ENCODE measurements at places on chromosomes 7 and 10.

GRCh38 chr7:33904681-33905388, 504 bp upstream of the BMPER start:
- peak; percentile 28 for DNase-seq

DNA sequence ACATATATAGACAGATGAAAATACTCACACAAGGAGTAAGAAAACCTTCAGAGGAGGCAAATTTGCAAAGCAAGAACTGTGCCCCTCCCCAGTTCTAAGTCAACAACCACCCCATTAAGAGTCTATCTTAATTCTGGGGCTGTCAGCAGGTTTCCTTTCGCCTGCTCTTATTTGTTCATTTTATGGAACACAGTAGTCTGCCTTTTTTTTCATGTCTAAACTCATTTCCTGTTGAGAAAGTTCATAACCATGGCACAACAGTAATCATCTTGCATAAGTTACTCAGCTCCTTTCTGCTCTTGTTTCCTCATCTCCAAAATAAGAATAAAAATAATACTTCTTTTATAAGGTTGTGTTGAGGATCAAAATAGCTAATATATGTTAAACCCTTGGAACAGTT, 25.8 kb upstream of the AMPH start:
- DNase-seq: no peak

DNA sequence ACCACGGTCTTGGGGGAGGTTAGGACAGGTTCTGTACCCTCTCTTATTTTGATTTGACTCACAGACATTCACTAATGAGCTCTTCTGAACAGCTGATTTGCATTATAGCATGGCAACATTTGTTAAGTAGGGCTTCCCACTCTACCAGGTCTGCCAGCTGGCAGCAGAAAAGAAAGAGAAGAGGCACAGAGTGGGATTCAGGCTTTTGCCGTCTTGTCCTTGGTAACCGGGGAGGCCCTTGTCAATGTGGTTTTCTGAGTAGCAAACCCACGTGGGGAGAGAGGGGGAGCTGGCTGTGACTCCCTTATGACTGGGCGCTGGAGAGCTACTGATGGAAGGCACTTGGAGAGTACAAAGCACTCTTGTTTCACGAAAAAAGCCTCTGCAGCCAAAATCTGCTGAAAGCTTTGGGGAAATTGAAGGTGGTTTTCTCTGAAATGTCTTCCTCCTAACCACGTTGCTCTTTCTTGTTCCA, 355.3 kb upstream of the GALNT17 start:
- no peak for DNase-seq

DNA sequence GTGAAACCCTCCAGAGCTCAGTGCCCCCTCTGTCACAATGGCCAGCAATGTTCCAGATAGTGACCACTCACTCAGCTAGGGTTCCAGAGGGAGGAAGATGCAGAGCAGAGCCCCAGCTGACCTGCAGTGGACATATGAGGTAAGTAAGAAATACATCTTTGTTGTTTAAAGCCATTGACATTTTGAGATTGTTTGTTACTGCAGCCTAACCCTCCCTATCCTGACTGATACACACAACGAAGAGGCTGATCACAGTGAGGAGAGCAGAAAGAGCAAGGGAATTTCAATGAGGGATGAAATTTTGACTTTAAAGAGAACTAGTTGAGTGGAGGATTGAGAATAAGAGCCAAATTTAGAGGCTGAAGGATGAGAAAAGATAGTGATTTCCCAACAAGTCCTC, 51.3 kb upstream of the LRGUK start:
- DNase-seq: no peak

- no peak for DNase-seq
Measured at GRCh38 chr7:23333671-23334246, 34.6 kb downstream of the MALSU1 start.

DNA sequence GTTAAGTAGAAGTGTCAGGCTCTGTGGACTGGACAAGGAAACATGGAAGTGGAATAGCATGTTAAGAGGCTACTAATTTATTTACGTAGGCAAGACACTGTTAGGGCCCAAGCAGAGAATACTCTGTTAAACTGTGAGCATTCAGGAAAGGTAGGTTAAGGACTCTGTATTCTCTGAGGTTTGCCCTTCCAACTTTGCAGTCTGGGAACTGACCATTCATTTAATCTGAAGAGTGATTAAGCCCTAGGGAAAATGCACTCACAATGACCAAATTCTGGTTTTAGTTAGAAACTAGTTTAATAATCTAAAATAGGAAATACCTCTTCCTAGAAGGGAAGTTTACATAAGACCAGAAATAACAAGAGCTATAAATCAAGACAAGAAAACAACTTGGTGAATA, 266.6 kb downstream of the SUGCT start:
- no peak for DNase-seq

DNA sequence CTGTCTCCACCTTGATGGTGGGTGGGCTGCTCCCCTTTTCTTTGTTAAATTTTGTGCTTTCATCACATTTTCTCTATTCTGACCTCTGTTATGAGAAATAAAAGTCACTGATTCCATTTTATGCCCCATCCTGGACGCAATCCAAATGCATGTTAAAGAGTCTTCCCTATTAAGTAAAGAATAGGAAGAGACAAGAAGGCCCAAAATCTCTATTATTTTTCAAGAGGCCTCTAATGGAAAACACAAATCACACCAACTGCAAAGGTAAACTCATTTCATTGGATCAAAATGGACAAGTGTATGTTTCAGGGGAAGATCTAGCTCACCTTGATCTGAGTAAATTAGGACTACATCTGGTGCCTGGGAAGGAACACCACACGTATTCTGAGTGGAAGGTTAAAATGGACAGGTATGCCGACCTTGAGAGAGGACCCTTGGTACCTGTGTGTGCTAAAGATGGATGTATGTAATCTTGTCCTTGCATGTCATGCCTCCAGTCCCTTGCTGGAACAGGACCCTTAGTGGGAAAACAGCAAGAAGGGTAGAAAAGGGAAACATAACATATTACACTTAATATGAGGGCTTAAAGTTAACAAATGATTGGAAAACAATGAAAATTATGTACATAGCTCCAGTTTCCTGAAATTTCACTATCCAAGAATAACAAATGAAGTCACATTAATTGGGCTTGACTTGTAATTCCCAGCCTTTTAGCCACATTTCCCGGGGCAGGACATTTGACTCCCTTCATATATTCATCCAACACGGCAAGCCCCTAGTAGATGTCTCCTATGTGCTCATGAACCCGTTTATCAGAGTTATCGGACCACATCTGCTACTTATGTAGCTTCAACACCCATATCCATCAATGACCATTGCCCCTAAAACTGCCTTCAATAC, 7.6 kb downstream of the IFIT2 start:
- no peak for DNase-seq

DNA sequence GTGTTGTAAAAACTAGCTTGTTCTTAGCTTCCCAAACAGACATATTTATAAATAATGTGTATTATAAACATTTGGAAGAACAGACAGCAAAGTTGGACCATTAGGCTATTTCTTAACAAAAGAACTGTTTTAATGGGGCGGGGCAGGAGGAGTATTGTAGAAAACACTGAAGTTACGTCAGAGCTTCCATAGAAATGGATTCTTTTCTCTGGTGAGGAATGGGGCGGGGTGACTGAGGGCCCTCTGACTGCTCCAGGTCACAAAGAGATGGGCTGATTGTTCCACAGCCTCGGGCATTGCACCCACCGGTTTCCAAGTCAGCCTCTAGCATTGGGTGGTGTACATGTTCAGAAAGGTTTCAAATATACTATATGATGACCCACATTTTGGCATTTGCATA, 36.8 kb upstream of the ADAM12 start:
- no peak for DNase-seq

DNA sequence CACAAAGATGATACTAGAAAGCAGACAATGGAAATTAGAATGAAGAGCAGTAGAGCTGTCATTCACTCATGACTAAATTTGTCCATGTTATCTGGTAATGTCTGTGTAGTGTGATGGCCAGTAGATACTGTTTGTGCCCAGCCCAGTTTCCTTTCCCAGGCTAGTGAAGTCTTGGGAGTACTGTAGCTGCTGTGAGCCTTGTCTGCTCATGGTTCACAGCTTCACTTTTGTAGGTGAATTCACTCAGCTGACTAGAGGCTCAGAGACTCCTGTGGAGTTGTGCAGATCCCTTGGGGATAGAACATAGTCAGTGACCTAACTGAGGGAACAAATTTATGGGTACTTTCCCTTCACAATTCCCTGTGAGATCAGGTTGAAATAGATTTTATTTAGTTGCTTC, 572.5 kb downstream of the ARL4A start:
- DNase-seq: no peak

DNA sequence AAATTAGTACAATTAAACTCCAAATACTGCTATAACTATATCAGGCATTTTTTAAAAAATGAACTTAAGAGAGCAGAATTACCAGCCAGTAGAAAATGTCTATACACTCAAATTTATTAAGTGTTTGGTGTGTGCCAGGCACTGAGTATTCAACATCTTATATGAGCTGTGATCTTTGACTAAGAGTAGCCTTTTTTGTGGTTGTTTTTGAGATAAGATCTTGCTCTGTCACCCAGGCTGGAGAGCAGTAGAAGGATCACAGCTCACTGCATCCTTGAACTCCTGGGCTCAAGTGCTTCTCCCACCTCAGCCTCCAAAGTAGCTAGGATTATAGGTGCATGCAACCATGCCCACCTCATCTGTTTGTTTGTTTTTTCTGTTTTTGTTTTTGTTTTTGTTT, 102.5 kb upstream of the CELF2 start:
- no peak for DNase-seq

GRCh38 chr10:68208424-68209042, 23.4 kb downstream of the ATOH7 start:
- no peak for DNase-seq

DNA sequence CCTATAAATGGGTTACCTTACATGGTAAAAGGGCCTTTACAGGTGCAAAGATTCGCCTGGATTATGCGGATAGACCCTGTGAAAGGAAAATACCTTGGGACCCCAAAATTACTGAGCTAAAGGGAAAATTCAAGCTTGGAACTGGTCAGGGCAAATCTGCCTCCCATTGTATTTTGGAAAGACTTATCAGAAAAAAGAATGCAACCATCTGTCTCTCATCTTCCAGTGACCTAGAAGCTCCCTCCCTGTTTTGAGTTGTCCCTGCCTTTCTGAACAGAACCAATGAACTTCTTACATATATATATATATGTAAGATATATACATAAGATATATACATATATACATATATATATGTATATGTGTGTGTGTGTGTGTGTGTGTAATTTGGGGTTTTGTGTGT, 583.8 kb downstream of the CALN1 start:
- no peak for DNase-seq

DNA sequence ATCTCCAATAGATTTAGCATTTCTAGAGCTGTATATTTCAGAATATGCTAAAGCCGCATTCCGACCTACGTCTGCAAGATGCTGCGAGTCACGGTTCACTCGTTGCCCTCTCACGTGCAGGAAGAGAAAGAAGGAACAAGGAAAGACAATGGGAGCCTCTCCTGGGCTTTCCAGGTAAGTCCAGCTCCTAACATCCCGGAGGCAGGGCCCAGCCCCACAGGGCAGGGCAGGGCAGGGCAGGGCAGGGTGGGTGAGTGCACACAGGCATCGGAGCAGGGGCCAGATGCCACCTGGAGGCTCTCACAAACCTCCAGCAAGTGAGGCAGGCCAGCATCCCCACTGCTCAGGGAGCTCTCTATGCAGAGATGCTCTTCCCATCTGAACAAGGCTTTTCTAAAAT, 50.8 kb downstream of the VOPP1 start:
- no peak for DNase-seq

- no peak for DNase-seq
Measured at GRCh38 chr7:24052572-24053260, 231.3 kb upstream of the NPY start.

DNA sequence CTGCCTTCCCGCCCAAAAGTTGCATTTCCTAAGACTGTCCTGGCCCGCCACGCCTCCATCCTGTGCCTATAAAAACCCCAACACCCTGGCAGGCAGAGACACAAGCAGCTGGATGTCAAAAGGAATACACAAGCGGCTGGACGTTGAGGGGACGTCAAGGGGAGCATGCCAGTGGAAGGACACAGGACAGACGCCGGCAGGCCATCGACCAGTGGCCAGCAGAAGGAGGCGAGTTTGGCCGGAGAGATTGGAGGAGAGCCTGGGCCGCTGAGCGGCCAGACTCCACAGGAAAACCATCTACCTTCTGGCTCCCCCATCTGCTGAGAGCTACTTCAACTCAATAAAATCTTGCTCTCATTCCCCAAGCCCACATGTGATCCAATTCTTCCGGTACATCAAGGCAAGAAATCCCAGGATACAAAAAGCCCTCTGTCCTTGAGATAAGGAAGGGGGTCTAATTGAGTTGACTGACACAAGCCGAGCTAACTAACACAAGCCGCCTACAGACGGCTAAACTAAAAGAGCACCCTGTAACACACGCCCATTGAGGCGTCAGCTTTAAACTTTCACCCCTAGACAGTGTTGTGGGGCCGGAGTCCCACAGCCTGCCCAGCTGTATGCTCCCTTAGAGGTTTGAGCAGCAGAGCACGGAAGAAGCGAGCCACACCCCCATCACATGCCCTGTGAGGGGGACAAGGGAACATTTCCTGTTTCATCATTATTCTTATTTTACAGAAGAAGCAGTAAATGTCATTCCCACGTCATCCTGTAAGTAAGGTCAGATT, 150.3 kb upstream of the PHYHIPL start:
- no peak for DNase-seq

DNA sequence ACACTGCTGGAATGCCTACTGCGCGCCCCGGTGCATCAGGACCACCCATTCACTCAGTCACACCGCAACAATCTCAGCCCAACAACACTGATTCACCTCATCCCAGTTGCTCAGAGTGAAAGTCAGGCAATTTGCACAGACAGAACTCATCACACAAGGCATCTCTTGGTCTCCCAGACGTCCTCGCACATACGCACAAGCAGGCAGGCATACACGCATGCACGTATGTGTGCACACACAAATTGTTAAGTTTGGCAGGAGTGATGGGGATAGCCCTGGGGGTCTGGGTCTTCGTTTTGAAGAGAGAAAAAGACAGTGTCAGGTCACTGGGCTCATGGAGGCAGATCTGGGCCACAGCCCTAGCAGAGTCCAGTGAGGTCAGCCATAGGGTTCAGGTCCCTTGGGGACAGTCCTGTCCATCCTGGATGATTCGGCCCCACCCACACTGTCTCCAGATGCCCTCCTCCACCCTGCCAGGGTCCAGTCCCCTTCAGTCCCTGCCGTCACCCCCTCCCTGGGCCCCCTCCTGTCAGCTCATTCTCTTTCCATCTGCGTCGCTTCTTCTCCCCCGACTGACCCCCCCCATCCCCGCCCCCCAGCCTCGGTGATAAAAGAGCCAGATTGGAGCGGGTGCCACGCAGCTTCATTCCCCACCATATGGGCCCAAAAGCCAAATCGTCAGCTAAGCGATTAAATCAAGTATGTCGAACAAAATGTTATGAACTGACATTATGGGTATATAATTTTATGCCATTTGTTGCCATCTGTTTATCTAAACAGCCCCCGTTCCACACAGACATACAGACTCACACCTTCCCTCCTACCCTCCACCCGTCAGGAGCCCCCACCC, 48.5 kb upstream of the SLF2 start:
- DNase-seq: no peak

DNA sequence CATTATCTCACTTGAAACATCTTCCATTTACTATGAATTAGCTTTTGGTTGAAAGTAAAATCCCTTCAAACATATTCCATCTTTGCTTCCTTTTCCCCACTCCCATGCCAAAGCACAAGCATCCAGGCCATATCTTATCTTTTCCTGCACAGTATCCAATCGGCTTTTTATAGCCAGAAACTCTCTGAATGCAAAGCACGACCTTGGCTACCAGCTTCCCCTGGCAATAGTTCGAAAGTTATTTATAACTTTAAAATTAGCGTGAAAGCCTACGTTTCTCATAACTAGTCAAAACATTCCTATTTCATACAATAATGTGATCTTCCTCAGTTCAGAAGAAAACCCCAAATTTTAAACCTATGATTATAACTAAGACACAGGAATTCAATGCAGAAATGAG, 440 bp downstream of the CTNNA3 start:
- no peak for DNase-seq

All from GM06990 (cell line).